Activated CD8-positive, alpha-beta memory T cell treated with anti-CD3 and anti-CD28 coated beads for 1 hour (primary cell): ENCODE measurements at places on chromosomes 4 and X.

GRCh38 chrX:155027509-155028066 lies 944 bp downstream of the FUNDC2 start:
- DNase-seq = no peak

DNA sequence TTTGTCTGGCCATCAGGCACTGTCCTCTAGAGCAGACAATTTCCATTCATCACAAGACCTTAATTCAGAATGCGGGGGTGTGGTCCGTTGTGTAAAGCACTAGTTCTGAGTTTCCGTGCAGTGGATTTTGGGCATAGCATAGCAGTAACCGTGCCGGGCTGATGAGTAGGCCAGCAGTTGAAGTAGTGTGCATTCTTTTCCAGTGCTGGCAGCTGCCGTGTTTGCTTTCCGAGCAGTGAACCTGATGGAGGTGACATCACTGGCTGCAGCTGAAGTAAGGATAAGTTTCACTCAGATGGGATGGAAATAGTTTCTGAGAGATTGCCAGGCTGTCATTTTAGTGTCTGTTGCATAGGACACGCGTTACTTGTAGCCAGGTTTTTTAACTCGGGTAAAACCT lies 107.0 kb upstream of the STIM2 start:
- no peak for DNase-seq

GRCh38 chr4:80610845-80611677 lies 275.5 kb downstream of the CFAP299 start:
- no peak for DNase-seq

- DNase-seq = no peak
Observed at GRCh38 chr4:20645236-20645635, 55.0 kb upstream of the PACRGL start.

- DNase-seq = no peak
Observed at GRCh38 chr4:183026701-183027100, 72.4 kb upstream of the WWC2 start.

DNA sequence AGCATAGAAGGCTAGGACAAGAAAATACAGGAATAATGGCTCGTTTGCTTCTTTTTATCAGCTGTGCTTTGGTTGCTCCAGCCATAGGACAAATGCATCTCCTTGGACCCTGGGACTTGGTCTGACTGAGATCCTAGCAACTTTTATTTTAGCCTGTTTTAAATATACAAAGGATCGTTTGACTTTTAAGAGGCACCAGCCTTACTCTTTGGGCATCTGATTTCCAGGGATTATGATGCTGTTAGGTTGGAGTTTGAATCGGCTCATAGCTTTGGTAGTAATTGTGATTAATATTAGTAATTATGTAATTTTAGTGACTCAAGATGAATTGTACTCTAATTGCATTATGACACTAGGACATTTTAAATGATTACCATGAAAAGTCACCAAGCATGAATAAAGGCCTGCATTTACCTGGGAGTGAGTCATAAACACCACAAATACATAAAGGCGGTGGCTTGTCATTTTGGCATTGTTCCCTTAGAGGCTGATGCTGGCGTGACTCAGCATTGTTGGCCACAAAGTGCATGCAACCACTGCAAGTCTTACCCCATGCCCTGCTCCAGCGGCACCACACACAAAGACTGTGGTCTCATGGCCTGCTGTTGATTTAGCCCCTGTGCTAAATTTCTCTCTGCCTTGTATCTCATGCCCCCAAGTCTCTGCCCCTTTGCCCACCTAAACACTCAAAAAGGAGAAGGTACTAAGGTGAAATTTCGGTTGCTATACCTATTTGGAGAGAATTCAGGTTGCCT lies 12.4 kb downstream of the GPAT3 start:
- DNase-seq = no peak

DNA sequence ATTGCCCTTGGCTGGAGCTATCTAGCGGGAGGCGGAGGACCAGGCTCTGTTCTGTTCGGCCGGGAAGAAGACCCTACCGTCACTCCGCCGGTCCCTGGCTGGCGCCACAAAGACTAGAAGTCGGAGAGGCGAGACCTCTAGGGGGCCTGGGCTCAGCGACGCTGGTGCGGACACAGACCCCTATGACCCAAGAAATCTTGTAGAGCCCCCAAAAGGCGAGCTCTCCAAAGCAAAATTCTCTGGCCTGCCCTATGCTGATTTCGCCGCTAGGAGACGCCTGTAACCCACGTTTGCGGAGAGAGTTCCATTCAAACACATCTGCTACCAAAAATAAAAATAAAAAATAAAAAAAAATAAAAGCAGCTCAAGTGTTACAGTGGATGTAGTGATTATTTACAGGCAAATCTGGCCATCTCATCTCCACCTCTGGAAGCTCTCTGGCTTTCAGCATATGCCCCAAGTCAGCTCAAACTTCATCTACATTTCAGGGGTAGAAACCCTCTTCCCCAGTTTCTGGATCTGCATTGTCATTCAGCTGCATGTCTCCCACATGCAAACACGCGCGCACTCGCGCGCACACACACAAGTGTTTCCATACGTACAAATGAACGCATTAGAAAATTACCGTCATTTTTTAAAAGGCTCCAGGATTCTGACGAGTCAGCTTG lies 2.4 kb upstream of the PCDH10 start:
- DNase-seq = no peak

DNA sequence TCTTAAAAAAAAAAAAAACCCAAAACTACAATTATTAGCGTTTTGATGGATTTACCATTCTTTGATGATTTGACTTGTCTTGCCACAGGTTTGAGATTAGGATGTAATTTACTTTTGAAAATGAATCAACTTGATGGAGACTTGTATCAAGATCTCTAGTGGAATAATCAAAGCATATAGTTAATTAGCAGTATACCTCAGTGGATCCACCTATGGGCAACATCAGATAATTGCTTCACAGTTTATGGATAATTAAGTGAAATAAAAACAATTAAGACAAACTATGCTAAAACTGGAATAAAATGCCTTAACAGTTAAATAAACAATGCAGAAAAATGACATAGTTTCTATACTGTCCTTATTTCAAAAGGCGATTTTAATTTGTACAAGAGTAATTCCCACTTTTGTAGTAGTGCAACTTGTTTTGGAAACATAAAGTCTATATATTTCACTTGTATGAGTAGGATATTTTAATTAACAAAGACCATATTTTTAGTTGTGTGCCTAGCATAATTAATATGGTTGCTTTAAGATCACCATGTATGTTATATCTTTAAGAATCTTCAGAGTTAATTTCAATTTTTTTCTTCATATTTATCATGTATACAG lies 4.2 kb downstream of the CPEB2 start:
- DNase-seq = no peak

DNA sequence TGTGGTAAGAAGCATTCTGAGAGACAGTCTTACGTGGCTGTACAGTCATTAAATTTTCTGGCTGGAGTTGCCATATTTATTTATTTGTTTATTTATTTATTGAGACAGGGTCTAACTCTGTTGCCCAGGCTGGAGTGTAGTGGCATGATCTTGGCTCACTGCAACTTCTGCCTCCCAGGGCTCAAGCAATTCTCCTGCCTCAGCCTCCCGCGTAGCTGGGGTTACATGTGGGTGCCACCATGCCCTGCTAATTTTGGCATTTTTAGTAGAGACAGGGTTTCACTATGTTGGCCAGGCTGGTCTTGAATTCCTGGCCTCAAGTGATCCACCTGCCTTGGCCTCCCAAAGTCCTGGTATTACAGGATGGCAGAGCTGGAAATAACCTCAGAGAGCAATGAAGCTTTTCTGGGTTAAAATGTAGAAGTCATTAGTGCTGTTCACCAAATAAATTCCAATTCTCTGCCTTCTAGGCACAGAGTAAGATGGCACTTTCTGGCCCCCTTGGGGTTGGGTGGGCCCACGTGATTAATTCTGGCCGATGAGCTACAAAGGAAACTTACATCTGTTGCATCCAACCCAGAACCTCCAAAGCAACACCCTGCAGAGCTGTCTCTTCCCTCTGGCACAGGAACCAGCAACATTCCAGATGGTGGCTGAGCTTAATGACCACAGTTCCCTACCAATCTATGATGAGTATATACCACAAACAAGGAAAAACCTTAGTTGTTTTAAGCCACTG lies 4.5 kb downstream of the MRFAP1 start:
- DNase-seq = no peak
